Ureter (tissue), 1 donor: ENCODE measurements at places on chromosomes 5 and 9. TPM values are rescaled to one million over a fixed set of nuclear protein-coding genes. Genes with fewer than 3 reads are reported as not detected.

GRCh38 chr5:2741956-2742355 lies 9.5 kb downstream of the IRX2 start:
- DNase-seq = no peak

- no peak for DNase-seq
Observed at GRCh38 chr9:134597957-134598883, 43.4 kb upstream of the COL5A1 start.

DNA sequence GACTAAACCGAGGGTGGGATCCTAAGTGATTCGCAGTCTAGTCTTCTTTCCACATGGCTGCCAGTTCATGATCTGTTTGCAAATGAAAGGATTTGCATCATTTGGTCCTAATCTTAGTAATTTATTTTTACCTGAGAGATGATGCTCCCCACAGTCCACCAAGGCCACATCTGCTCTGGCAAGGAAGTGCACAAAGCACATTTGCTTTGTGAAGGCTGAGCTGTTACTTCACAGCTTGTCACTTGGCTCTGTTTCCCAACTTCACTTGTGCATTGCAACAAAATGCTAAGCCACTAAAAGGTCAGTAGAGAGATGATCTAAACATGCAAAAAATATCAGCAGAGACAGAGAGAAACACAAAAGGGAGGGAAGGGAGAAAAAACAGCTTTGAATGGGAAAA lies 128.5 kb upstream of the VLDLR start:
- no peak for DNase-seq

DNA sequence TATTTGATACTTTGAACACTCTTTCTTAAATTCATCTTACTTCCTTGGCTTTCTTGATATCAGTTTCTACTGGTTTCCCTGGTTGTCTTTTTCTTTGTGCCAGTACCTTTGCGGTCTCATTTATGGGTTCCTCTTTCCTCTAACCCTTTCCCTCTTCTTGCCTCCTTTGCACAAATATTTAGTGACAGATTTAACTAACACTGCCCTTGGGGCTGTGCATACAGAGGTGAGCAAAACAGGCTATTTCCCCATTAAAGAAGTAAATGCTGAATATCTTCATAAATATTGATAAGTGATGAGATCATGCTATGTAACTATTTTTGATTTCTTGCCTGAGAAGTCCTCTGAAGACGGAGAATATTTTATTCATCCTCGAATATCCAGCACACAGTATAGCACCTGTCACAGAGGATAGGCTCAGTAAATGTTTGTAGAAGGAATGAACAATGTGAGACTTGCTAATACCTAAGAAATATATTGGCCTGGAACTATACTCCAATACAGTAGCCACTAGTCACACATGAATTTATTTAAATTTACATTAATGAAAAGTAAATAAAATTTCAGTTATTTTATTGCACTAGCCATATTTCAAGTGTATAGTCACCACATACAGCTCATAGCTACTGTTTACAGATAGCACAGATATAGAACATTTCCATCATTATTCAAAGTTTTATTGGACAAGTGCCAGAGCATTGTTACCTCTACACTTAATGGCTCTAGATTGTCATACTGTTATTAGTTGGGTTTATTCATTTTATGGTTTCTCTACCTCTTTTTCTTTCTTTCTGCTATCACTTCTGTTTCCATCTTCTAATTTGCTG lies 90.4 kb downstream of the RIC1 start:
- DNase-seq = no peak

GRCh38 chr5:125375143-125375542 lies 628.7 kb upstream of the ZNF608 start:
- DNase-seq = no peak

GRCh38 chr9:69260161-69260560 lies 64.9 kb upstream of the ENTREP1 start:
- DNase-seq = no peak

GRCh38 chr9:123684393-123685149 lies 245.4 kb downstream of the DENND1A start:
- DNase-seq = no peak

Gene TMEM267
- total RNA-seq = 17.5 TPM

Gene PRRC1
- 68.2 TPM for total RNA-seq

Gene GPX3
- total RNA-seq = 160 TPM
